ENCODE measurements at places on chromosomes 5 and 9. TPM values are rescaled to one million over a fixed set of nuclear protein-coding genes. Genes with fewer than 3 reads are reported as not detected.

The RGMB gene
- total RNA-seq, result 3.8 TPM

- no peak for DNase-seq
Observed at GRCh38 chr5:38554861-38555260, 1.6 kb downstream of the LIFR start.

The PDLIM4 gene
- total RNA-seq, result 0.35 TPM

DNA sequence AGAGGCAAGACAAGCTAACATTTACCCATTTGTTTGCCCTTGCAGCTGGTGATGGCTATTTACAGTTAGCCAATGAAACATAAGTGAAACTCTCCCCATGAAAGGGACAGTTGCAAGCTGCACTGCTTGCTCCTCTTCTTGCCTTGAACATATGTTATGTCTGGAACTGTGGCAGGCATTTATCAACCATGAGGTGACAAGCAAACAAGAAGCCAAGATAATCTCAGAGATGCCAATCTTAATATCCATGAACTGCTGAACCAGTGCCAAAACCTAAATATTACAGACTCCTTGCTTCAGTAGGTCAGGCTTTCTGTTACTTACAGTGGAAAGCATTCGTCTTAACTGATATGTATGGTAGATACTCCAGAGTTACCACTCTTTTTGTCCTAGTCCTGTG, 133.4 kb downstream of the ACTBL2 start:
- no peak for DNase-seq

DNA sequence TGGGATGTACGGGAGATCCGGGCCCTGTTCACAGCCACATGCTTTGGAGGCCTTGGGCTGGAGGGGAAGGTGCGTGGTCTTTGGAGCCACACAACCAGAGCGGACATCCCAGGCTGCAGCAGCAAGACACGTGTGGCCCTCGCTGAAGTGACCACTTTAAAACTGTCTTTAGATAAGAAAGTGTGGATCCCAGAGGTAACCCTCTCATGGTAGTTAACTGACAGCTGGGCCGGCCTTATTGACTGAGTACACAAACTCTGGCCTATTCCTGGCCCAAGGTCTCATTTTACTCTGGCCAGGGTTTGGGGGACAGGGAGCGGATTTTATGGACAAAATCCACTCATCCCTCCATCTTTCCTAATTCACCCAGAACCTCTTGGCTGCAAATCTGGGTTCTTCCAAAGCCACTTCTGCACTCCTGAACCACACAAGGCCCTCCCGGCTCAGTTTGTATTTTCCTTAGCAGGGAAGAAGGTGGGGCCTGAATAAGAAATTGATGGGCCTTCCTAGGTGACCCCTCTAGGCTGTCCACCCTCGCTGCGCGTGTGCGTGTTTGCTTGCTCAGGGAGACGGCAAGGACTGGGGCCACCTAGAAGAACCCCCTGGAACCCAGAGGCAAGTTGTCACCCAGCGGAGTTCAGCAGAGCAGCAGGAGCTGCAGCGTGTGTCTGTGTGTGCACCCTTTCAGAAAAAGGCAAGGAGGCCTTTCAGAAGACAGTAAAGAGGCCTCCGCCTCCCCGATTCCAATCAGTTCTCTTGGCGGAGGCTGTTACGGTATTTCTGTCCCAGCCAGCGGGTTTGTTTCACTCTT, 73.3 kb upstream of the ORM1 start:
- DNase-seq, result no peak

All from activated T-cell treated with anti-CD3 and anti-CD28 coated beads, Interleukin-2, amount 50 U/mL, for 4 hours (primary cell).